Stimulated activated CD4-positive, alpha-beta T cell treated with anti-CD3 and anti-CD28 coated beads, Interleukin-12 subunit alpha, Interleukin-12 subunit beta, amount 100 ng/mL, for 24 hours (primary cell): ENCODE measurements at places on chromosomes 7 and 10.

DNA sequence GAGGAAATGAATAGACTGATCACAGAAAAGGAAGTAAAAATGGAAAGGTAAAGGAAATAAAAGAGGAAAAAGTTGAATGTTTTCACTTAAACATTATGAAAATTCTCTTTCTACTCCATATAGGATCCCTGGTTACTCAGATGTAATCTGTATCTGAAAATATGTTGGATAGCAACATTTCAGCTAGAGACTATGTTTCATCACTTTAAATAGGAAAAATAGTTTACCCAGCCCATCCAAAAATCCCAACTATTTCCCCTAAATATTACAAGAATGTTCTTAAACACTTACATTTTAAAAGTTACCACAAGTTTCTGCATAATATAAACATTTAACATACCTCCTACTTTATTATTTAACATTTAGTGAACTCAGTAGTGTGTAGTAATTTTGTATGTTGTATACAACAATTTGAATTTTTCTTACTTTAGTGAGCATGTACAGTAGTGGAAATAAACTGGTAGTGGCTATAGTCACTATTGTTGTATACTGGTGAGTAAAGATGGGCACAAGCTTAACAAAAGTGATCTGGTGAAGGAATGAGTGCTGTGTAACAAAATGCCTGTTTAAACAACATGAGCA lies 27.1 kb downstream of the SLF2 start:
- DNase-seq, result no peak

DNA sequence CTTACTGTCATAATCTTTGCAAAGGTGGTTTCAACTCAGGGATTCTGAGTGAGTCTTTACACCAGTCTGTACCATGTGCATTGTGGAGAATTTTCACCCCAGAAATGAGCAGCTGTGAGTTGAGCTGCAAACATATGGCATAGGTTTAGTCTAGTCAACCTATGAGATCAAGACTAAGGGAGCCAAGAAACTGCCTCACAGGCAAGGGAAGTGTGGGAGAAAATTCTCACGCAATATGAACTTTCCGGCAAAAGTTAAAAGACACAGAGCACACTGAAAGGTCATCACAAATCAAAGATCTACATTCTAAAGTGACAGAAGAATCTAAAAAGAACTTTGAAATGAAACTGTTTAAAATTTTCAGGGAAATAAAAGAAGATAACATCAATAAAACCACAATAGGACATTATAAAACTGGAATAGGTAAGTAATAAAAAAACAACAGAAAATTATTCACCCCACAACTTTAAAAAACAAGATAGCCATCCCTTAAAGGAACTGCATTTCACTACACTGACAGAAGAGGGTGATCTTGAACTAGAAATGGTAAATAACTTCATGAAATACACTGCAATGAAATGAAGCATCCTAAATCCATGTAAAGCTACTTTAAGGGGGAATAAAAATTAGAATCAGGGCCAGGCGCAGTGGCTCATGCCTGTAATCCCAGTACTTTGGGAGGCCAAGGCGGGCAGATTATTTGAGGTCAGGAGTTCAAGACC lies 63.5 kb downstream of the LGI1 start:
- no peak for DNase-seq

DNA sequence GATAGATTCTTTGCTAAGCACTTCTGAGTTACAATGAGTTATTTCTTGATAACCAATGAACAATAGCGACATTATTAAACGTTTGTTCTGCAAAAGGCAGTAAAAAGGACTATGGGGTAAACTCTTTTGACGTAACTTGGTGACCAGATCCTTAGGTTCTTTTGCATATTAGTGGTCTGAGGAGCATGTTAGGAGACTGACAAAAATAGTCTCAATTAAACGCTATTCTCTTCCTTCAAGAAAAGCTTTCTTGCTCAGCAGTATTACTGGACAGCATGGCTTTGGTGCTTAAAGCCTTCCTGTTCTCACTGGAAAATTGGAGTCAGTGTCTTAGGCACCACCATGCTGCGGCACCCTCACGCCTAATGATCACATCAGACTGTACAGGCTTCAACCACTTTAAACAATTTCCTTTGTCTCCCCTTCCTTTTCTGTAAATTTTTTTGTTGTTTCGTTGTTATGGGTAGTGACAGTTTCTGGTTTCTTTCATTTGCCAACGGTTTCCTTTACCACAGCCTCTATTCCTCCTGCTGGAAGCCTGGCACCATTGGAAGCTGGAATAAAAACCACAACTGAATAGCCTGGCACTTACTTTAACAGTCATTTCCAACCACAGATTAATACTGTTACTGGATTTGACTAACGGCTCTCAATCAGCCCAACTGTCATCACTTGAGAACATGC lies 49.2 kb upstream of the FAM133B start:
- DNase-seq, result no peak

GRCh38 chr7:33041631-33042428 lies 20.7 kb downstream of the NT5C3A start:
- DNase-seq, result no peak

- no peak for DNase-seq
Measured at GRCh38 chr7:4831723-4832495, 29.9 kb downstream of the PAPOLB start.

- no peak for DNase-seq
Measured at GRCh38 chr10:127040756-127041155, 135.5 kb downstream of the DOCK1 start.

GRCh38 chr10:109920016-109920415 lies 3.3 kb downstream of the XPNPEP1 start:
- no peak for DNase-seq

- no peak for DNase-seq
Measured at GRCh38 chr10:16360425-16360824, 76.4 kb upstream of the PTER start.

DNA sequence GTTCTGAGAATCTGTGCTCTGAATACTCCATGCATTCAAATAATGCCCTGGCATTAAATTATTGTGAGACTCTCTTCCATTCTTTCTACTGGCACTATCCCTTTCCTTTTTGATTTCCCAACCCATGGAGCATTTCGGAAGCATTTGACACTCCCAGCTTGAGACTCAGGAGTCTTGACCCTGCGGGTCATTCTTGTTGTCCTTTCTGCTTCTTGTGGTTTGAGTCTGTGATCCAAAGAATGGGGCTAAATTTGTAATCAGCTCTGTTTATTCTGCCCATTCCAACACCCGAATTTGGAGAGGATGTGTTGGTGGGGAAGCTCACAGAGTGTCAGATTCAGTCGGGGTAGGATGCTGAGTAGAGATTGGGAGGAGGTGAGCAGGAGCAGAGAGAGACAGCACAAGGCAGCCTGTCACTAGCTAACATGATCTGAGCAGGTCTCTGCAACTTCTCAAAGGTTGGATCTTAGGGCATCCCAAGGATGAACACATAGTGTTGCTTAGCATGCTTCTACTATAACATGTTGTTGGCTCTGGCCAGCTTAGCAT lies 80.4 kb upstream of the BMPER start:
- no peak for DNase-seq

DNA sequence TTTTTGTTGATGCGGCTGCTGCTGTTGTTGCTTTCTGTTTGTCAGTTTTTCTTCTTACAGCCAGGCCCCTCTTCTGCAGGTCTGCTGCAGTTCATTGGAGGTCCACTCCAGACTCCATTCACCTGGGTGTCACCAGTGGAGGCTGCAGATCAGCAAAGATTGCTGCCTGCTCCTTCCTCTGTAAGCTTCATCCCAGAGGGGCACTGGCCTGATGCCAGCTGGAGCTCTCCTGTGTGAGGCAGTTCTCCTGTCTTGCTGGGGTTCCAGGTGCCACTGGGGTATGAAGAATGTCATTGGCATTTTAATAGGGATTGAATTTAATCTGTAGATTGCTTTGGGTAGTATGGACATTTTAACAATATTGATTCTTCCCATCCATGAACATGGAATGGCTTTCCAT lies 308.5 kb upstream of the MEOX2 start:
- DNase-seq, result no peak

GRCh38 chr7:123738356-123738755 lies 10.4 kb downstream of the WASL start:
- DNase-seq, result no peak

DNA sequence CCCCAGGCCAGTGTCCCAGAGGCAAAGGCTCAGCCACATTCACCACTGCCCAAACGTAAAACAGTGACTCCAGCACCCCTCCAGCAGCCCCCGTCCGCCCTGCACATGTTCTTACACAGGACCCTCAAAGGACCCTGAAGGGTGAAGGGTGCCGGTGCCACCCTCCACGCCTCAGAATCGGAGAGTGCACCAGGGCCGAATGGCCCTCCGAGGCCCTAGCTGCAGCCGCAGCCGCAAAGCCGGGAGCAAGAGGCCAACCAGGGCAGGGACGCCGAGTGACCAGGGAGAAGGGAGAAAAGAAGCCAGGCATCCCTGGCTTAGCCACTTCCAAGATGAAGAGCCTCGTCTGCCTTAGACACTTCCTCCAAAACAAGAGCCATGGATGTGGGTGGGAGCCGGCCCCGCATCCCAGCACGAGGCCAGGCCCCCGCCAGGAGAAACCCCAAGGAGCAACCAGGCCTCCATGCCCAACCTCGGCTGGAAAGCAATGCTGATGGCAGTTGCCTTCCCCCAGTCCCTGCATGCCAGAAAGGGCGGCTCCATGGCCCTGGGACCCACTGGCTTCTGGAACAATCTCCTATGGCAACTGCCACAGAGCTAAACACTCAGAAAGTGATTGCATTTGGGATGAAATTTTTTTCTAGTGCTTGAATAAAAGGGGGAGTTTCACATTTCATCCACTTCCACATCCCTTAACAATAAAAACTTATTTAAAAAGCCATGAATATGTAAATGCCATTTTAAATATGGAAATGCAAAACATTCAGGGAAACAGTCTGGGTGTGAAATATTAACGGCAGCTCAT lies 92.3 kb downstream of the MAD1L1 start:
- no peak for DNase-seq

- no peak for DNase-seq
Measured at GRCh38 chr10:45325116-45325515, 9.7 kb upstream of the OR13A1 start.

DNA sequence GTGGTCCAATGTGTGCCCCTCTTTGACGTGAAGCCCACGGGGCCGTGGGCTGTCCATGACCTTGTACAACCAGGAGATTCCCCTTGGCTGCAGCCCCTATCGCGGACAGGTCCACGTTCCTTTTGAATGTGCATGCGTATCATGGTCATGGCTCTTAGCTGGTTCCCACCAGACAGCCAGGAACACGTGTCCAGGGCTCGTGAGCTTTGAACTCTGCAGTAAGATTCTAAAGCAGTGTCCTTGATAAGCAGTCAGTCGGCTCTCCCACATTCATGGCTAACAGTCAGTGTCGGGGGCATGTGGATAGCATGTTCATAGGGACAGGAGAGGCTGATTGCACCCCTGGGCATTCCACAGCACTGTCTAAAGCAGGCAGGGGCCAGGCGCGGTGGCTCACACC lies 75.9 kb upstream of the SH2B2 start:
- DNase-seq, result no peak

DNA sequence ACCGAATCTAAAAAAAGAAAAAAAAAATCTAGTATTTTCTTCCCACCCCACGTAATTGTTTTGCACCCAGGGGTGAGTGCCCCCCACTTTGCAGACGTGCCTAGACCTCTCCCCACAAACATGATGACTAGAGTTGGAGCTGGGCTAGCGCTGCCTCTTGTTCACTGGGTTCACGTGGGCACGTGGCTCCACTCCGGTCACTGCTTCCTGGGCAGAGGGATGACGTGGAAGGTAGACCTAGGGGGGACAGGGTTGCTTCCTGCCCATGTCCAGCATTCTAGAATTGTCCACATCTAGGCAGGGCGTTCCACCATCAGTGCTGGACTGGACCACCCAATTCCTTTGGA lies 861 bp upstream of the LIMK1 start:
- DNase-seq, result no peak

DNA sequence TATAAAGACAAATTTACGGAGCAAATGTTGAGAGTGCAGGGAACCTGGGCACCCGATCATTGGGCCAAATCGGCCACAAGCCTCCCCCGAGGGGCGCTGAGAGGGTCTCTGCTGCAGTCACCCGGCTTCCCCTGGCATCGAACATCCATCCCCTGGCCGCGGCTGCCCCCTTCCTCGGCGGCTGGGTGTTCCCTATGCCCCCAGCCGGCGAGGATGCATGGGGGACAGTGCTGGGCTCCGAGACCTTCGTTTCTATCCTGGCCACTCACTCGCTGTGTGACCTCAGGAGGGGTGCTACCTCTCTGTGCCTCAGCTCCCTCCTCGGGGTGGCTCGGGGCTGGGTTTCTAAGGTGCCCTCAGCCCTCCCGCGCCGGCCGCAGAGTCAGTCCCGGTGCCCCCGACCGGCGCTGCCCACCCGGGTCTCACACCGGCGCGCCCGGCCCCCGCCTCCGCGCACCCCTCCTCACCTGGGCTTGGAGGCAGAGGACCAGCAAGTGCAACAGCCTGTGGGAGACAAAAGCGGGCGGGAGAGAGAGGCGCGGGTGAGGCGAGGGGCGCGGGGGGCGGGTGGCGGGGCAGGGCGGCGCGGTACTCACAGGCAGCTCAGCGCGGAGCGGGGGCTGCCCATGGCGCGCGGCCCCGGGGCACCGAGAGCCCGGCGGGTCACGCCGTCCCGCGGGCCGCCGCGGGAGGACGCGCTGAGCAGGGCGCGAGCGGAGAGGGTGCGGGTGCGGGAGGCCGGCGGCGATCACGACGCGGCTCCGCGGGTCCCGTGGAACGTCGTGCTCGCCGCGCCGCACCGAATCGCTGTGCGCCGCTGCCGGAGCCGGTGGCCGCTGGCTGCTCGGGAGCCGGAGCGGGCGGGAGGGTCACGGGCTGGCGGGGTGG lies at the start of gene FGF8:
Gene FGF8 (minus strand): TSS at position 842 of the 888 bp plus-strand sequence. CDS start 214 bp downstream, at position 628.
- DNase-seq, result no peak

- no peak for DNase-seq
Measured at GRCh38 chr10:61793760-61794703, 107.5 kb upstream of the ARID5B start.

DNA sequence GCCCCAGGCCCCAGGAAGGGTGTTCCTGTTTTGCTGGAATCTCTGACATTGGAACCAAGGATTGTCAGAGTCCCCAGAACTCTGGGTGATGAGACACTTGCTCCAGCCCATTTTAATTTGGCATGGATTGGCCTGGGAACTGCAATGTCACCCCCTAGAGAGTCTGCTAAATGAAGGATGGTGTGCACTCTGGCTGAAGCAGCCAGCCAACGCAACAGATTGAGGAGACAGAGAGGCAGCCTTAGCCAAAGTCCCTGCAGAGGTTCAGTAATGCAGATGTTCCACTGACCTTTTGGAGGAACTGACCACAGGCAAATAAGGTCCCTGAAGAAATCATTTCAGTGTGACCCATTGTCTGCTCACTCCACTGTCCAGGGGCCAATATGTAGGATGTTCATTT lies 13.4 kb downstream of the LRRC18 start:
- no peak for DNase-seq

DNA sequence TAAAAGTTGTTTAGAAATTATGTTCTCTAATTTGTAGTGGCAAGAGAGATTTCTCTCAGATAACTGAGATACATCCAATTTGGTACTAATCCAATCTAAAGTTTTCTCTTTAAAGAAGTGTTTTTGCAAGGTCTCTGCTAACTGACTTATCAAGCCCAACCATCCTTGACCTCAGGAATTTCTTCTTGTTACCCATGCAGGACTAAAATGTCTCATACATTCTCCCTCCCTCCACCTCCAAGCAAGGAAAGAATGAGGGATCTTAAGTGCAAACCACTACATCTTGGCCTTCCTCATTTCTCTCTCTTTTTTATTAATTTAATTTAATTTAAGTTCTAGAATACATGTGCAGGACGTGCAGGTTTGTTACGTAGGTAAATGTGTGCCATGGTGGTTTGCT lies 12.8 kb downstream of the NRAP start:
- DNase-seq, result no peak
